Heart right ventricle (tissue), 16 donors: ENCODE measurements at places on chromosomes 5 and 9. TPM values are rescaled to one million over a fixed set of nuclear protein-coding genes. Genes with fewer than 3 reads are reported as not detected.

Gene WNT8A
- polyA plus RNA-seq: not detected

Gene OGN
- 3.5 TPM for polyA plus RNA-seq

Gene TAF11L10
- polyA plus RNA-seq: not detected

Gene NR2F1
- polyA plus RNA-seq: 0.44 TPM

Gene SPATA31E1
- not detected for polyA plus RNA-seq

Gene NAIP
- 1.7 TPM for polyA plus RNA-seq

Gene PTPRD
- polyA plus RNA-seq: 2.0 TPM

Gene RAD50
- 11.6 TPM for polyA plus RNA-seq
